ENCODE measurements at places on chromosomes 7 and 10. TPM values are rescaled to one million over a fixed set of nuclear protein-coding genes. Genes with fewer than 3 reads are reported as not detected.

GRCh38 chr7:13466874-13467547 is 522.5 kb downstream of the ETV1 start:
- peak; percentile 82 for ATAC-seq

DNA sequence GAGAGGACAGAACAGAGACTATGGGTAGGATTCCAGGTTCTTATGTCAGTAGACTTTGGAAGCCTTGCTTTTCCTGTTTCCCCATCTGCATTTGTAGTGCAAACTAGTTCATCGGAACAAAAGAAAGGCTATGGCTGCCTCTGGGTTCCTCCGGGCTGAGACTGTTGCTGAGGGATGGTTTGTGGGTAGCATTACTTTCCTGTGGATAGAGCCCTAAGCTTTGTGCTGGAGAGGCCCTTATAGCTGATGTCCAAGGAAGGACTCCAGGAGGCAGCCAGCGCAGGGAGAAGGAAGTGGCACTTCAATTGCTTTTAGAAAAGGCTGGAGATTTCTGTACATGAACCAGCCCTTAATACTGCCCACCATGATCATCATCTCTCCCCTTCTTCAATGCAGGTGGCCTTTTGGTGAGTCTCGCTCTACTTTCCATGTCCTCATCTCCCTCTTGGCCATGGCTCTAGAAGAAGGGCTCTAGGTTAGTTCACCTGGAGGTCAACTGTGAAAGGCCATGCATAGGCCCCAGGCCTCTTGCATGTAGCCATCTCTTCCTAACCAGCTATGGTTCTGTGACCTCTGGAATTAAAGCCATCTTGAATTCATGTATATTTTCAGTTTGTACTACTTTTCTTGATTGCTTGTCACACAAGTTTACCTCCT is 15.4 kb downstream of the MXI1 start:
- no peak for ATAC-seq

NKX6-2 gene
- total RNA-seq = 0.18 TPM

TMEM106B gene
- 25.4 TPM for total RNA-seq

Data from motor neuron (in vitro differentiated cells).